ENCODE measurements at places on chromosomes 16 and 17.
A peak's percentile ranks its signal among the peaks of the same experiment; 100 is the strongest.

DNA sequence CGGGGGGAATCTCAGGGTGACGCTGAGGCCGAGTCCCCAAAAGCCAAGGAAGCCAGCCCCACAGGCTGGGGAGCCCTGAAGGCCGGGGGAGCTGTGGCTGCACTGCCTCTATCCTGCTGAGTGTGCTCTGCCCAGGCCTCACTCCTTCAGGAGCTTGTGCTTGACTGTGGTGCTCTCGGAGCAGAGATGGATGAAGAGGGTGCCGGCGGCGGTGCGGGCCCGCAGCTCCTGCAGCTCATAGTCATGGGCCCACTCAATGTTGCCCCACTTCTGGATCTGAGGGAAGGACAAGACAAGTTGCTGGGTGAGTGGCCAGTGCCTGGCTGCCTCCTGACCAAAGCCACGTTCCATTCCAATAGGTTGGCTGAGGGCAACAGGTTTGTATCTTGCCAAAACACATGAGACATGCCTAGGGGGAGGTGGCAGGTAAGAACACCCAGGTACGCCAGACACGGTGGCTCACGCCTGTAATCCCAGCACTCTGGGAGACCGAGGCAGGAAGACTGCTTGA lies 20.5 kb downstream of the ATPAF2 start:
- no peak for DNase-seq

- no peak for DNase-seq
Measured at GRCh38 chr16:15647294-15648014, 2.6 kb upstream of the NDE1 start.

DNA sequence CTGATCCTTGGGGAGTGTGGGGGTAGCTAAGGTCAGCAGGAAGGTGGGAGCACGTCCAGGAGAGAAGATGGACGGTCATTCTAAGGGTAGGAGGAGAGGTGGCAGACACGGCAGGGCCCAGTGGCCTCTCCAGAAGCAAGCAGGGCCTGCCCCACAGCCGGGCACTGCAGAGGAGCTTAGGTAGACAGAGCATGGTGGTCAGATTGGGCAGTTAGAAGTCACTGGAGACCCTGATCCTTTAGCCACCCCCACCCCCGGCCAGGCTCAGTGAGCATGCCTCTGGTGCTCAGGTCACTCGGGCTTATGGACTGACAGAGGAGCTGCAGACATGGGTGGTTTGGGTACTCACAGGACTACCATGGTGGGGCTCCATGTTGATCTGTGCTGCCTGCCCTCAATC lies 26.3 kb downstream of the NLRP1 start:
- no peak for DNase-seq

DNA sequence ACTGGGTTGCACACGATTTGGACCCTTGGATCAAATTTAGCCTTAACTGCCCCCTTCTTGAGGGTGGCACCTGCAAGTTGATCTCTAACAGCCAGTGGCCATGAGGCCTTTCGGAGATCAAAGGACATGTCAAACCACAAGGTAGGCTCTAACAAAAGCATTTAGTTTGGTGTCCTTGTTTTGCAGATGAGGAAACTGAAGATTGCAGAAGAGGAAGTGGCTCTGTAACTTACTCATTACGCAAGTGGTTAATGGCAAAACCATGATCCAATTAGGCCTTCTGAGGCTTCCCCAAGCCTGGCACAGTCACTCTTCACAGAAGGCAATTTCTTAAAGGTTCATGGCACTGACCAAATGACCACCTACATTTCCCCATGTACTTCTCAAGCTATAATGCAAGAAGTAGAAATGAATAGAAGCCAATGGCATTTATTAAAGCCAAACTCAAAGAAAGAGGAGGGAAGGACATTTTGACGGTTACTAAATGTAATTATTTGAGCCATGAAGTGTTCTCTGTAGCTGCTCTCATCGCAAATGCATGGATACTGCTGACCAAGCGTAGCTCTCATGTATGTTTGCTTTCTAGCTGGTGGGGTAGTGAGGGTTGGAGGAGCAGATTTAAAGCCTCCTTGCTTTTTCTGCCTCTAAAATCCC lies 32.8 kb upstream of the ABCC12 start:
- DNase-seq, result no peak

GRCh38 chr17:22131740-22132139 lies 439.4 kb downstream of the KCNJ18 start:
- DNase-seq, result no peak

DNA sequence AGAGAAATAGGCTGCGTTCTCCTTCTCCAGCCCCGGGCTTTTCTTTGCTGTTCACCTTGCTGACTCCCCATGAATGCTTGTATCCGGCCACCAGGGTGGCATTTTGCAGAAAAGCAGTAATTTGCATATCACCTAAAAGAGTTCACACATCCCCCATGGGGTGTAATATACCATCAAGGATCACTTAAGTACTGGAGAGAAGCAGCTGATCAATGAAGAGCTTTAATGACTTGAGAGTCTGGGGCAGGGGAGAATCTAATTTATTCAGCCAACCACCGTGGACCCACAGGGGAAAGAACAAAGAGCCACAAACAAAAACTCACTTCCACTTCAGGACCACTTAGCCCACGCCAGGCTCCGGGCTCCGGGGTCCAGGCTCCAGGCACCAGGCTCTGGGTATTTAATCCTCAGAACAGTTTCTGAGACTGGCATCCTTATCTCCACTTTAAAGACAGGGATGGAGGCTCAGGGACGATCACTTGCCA lies 33.9 kb upstream of the SEC14L1 start:
- DNase-seq, result peak; percentile 64

- no peak for DNase-seq
Measured at GRCh38 chr17:40290629-40291280, 3.1 kb downstream of the CDC6 start.

DNA sequence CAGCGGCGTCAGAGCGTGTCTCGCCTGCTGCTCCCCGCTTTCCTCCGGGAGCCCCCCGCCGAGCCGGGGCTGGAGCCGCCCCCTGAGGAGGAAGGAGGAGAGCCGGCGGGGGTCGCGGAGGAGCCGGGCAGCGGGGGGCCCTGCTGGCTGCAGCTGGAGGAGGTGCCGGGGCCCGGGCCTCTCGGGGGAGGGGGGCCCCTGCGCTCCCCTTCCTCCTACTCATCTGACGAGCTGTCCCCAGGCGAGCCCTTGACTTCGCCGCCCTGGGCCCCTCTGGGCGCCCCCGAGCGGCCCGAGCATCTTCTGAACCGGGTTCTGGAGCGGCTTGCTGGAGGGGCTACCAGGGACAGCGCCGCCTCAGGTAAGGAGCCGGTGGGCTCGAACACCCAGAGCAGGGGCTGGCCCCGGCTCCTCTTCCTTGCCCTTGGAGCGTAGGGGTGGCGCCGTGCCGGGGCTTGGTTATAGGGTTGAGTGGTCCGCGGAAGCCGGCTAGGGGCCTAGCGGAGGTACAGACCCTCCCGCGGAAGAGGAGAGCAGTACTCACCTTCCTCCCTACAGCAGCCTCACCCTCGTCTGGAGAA lies 841 bp downstream of the RAPGEFL1 start:
- no peak for DNase-seq

DNA sequence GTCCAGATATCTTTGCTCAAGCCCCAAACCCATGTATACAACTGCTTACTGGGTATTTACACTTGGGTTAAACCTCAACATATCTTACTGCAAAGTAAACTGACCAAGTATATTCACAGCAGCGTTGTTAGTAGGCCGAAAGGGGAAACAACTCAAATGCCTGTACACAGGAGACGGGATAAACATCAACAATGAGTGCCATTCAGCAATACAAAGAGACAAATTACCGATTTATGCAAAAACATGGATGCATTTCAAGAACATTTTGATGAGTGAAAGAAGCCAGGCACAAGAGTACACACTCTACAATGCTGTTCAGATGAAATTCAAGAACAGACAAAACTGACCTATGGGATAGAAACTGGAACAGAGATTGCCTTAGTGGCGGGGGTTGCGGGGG lies 136.3 kb upstream of the CACNG3 start:
- no peak for DNase-seq

DNA sequence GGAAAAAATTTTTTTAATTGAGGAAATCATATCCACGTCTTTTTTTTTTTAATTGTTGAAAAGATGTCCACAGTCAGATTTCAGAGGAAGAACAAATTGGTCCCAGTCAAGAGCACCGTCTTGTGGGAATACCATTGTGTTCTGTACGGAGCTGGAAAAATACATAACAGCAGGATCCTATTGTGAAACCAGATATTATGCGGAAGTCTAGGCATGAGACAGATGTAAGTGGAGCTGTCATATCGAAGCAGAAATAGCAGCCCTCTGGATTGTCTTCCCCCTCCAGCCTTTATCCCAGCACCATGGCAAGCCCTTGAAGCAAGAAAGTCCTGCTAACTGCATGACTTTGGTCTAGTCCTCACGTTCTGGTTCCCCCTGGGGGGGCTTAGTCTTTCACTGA lies 391.6 kb upstream of the ASIC2 start:
- DNase-seq, result no peak

- DNase-seq, result no peak
Measured at GRCh38 chr17:530851-531250, 178.2 kb upstream of the RPH3AL start.

DNA sequence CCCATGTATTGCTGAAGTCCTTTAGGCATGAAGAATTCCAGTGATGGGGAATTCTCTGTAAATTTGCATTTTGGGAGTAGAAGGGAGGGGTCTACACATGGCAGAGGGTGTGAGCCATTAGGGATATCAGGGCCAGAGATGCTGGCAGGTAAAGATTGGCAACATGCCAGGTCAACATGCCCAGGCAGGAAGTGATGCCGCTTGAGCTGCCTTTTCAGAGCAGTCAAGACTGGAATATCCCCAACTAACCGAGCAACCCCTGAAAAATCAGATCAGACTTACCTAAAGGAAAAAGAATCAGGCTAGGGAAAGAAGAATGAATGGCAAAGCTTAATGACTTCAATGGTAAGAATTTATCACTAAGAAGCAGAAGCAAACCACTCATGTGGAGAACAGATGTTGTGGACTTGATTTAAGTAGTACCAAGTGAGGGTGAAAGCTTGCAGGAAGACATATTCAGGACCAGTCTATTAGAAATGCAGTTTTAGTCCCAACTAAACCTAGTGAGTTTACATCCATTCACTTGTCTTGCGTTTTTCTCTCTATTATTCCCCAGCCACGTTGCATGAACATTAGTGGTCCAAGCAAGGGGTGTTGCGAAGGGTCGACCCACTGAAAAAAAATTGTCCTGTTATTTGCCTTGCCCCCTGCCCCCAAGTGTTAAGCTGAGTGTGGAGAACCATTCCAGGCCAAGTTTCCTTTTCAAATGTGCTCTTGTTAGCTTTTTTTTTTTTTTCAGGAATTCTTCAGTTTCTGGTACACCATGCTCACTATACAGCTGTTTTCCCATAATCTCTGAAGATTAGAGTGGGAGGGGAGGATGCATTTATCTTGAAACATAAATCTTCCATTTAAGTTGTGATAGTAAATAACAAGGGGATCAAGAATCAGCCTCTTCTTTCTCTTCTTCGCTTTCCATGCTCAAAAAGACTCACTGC lies 105.2 kb downstream of the ABCA8 start:
- no peak for DNase-seq

DNA sequence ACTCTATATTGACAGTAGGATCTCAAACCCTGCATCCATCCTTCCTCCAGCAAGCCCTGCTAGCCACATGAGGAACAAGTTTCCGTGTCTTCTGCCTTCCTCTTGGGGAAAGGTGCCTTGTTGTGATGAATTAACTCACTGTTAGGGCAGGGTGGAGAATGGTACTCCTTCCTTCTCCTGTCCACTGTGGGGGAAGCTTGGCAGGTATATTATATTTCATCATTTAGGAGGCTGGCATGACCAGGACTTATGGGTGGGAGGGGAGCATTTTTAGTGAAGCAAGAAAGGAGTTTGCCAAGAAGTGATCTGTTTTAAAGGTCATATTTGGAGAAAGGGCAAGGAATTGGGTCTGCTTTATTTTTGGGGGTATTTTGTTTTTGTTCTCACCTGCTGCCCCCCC lies 9.3 kb upstream of the CDC6 start:
- DNase-seq, result no peak

GRCh38 chr16:1167276-1168107 lies 14.6 kb downstream of the CACNA1H start:
- DNase-seq, result no peak

DNA sequence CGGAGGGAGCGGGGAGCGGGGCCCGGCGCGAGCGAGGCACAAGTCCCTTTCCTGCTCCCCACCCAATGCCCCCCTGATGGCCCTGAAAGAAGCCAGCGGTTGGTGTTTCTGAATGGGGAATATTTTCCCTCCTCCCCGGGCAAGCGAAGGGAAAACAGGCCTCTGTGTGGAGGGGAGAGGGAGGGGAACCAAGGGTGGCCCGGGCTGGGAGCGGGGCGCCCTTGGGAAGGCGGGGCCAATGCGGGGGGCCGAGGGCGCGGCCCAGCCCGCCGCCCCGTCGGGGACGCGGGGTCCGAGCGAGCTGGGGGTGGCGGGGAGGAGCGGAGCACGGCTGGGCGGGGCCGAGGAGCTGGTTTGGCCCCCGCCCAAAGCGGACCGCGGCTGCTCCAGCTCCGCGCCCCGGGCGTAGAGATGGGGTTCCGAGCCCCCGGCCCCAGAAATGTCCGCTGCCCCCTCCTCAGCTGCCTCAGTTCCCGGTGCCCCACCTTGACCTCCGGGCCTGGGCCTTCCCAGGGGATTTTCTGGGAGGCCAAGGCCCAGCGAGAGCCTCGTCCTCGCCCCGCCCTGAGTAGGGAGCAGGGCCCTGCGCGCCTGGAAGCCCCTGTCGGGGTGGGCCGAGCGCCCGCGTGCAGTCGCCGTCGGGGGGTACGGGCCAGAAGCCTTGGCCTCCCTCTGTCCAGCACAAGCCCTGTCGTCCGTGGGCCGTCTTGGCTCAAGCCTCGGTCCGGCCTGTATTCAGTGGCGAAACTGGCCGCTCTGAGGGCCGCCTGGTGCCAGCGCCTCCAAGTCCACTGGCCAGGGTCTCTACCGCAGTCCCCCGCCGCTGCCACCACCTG lies 3.9 kb upstream of the HEXIM1 start:
- peak; percentile 71 for DNase-seq

GRCh38 chr16:30040221-30040620 lies 9.2 kb upstream of the TLCD3B start:
- DNase-seq, result no peak

DNA sequence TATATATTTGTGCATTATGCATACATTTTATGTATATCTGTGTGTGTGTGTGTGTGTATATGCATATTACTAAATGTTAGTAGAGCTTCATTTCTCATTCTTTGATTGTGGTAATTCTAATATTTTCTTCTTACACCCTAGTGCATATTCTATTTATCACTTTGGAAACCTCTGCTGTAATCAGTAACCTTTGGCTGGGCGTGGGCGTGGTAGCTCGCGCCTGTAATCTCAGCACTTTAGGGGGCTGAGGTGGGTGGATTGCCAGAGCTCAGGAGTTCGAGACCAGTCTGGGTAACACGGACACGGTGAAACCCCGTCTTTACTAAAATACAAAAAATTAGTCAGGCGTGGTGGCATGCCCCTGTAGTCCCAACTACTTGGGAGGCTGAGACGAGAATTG lies 26.9 kb downstream of the CPSF4L start:
- no peak for DNase-seq
